Astrocyte of the hippocampus (primary cell): ENCODE measurements at places on chromosomes 2 and 18.

DNA sequence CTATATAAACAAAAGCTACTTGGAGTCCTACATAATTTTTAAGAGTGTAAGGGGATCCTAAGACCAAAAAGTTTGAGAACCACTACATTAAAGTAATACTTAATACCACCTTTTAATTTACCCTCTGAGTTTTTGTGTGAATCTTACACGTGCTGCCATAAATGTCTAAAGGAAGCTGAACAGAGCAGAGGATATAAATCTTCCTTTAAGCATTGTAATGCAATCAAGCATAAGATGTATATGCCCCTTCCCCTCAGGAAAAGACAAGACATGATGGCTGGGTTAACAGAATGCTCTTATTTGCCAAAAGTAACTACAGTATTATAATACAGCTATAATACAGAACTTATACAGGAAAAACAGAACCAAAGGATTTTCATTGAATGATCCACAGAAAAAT lies 2.9 kb downstream of the ESCO1 start:
- DNase-seq, result no peak

- no peak for DNase-seq
These were observed 204.7 kb upstream of the ITGA4 start for GRCh38 chr2:181252262-181253148.

DNA sequence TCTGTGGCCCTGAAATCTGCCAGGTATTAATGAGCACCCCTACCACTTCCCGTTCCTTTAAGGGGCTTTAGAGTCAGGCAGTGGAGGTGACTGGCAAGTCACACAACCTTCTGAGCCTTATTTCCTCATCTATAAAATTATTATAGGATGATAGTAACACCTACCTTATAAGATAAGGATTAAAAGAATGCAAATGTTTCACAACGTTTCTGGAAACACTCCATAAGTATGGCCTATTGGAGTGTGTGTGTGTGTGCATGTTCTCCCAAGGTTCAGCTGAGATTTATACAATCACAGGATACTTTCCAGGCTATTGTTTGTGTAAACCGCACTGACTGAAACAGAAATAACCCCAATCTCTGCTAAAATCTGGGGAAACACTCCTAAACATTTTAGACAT lies 176.0 kb downstream of the PDE11A start:
- no peak for DNase-seq

DNA sequence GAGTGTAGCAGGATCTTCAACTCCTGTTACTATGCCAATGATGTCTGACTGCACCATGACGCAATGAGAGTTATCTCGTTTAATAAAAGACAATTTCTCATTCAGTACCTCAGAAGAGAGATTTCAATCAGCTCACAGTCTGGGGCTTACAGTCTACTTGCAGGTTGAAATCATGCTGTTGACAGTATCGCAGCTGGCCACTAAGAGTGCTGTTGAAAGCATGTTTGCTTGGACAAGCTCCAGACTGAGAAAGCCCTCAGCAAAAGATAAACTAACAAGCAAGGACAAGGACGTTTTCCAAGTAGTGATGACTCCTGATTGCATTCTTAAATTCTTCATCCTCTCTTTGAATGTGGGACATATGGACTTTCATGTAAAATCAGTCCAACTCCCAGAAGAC lies 145.2 kb upstream of the SYT4 start:
- peak; percentile 49 for DNase-seq

GRCh38 chr2:23425338-23425871 lies 40.4 kb downstream of the KLHL29 start:
- no peak for DNase-seq

DNA sequence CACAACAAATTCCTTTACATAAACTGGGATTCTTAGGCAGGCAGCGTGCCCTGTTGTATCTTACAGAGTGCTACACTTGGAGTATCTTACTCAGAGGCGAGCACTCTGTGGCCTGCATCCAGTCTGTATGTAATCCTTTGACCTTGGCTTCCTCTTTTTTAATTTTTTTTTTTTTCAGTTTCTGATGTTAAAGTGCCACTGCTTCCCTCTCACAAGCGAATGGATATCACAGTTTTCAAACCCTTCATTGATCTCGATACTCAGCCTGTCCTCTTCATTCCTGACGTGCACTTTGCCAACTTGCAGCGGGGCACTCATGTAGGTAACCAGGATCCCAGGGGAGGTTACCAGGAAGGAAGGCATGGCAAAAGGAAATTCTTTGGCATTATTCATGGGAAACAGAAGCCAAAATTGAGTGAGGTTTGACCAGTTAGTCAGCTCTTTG lies 40.4 kb downstream of the GRHL1 start:
- no peak for DNase-seq

GRCh38 chr2:102114851-102115497 lies 27.6 kb upstream of the IL1R1 start:
- DNase-seq, result peak; percentile 93

DNA sequence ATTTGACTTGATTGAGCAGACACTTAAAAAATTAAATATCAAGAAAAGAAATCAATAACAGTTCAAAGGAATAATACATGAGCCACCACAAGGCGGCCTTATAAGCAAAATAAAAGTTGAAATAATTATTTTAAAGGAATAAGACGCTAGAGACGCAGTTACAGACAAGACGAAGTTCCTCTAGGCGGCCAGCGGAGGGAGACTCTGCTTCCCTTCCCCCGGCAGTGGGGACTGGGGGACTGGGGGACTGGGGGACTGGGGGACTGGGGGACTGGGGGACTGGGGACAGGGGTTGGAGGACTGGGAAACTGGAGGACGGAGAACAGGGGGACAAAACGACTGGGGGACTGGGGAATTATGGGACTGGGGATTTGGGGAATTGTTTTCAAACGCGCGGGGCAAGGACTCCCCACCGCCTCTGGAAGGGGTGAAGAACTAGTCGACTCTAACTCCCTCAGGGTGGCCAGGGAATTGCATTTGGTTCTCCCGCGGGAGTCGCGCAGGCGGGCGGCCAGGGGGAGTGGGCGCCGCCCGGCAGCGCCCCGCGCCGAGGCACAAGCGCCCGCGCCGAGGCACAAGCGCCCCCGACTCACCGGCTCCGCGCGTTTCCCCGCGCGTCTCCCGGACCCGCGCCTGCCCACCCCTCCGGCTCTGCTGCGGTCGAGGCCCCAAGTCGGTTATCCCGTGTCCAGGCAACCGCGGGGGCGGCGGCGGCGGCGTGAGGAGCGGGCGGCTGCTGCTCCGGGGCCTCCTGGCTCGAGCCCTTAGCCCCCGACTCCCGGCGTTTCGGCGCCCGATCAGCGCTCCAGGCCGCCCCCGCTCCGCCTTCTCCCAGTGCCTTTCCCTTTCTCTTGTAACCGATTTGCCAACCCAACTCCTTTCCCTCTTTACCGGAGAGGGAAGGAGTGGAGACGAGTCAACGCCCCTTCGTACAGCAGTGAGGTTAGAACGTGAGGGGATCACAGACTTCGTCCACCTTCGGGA lies at the start of gene CCDC178:
TSS of gene CCDC178 (minus strand) at position 662 of the 984 bp plus-strand sequence. CDS start 28,633 bp downstream, outside the sequence.
- DNase-seq, result peak; percentile 80

DNA sequence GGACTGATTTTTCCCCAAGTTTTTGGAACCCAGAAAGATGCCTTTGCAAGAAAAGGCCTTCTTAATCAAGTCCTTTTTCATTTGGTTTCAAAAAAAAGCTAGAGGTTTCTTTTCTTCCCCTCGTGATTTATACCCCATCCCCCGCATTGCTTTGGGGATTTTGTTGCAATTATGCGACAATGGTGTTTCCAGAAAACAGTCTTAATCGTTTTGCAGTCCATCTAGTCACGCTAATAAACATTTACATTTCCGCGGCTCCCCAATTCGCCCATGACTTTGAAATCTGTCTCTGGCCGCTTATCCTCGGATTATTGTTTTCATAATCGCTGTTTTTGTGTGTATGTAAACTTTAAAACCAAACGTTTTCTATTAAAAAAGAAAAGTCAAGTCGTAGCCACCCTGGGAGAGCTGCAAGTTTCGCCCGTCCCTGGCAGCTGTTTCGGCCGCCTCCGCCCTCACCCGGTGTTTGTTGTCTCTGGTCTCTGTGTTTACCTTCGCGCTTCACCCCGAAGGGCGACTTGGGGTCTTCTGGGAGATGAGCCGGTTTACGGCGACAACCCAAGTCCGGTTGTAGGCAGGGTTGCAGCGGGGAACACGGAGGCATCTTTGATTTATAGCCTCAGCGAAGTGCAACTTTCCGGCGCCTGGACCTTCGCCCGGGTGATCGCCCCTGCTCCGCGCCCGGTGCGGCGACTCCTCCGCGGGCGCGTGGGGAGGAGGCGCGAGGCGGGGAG lies 667 bp downstream of the SP9 start:
- DNase-seq, result peak; percentile 39

DNA sequence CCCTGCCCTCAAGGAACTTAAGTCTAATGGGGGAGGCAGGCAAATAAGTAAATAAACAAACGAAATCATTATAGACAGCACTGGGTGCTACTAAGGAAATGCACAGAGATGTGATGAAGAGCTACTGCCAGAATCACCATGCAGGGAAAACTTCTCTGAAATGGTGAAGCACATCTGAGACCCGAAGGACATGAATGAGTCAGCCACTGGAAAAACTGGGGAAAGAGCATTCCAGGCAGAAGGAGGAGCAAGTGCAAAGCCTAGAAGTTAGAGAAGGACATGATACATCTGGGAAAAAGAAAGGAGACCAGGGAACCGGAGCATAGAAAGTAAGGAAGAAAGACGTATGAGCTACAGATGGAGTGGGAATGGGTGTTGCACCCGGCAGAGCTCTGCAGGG lies 56.8 kb downstream of the TGFA start:
- no peak for DNase-seq

GRCh38 chr2:63734510-63734909 lies 107.2 kb upstream of the UGP2 start:
- no peak for DNase-seq

DNA sequence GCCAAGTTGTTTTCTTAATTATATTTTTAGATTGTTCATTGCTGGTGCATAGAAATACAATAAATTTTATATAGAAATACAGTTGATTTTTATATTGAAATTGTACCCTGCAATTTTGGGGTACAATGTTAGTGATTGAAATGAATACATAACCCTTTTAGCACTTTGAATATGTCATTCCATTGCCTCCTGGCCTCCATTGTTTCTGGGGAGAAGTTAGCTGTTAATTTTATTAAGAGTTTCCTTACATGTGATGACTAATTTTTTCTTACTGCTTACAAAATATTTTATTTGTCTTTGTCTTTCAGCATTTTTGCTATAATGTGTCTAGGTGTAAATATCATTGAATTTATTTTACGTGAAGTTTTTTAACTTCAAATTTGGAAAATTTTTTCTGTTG lies 176.5 kb upstream of the DCC start:
- DNase-seq, result no peak

- no peak for DNase-seq
These were observed 112.2 kb upstream of the EPAS1 start for GRCh38 chr2:46184794-46185583.

DNA sequence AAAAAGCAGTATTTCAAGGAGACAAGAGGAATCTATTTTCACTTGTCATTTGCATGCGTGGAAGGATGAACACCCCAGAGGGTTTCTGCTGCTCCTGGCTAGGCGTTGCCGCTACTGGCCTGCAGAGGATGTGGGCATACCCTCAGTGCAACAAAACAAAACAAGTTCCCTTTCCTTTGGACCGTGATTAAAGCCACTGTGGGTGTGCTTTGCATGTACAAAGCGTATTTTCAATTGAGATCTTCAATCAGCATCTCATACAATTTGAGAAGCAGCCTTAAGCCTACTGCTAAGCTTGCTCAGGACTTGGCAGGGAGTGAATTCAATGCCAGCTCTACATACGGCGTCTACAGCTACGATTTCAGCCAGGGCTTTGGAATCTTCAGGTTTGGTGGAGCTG lies 298.4 kb downstream of the LPIN1 start:
- DNase-seq, result peak; percentile 16

DNA sequence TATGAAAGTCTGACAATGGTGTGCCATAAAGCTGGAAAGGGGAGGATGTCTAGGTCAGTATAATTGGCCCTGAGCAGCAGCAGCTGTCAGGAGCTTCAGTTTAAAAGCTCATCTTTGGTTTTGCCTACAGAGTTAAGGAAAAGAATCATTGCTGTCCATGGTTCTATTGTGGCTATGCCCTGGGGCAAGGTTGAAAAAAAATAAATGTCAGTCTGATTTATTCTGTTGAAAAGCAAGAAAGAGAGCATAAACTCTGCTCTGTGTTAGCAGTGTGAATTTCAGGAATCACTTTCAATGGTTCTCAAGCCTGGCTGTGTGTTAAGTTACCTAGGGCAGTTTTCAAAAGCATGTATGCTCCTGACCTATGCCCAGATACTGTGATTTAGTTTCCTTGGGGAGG lies 446.7 kb downstream of the SETBP1 start:
- DNase-seq, result no peak

GRCh38 chr2:178756343-178756742 lies 50.9 kb downstream of the TTN start:
- peak; percentile 2 for DNase-seq

- DNase-seq, result no peak
These were observed 24.7 kb upstream of the ALLC start for GRCh38 chr2:3633089-3633981.

DNA sequence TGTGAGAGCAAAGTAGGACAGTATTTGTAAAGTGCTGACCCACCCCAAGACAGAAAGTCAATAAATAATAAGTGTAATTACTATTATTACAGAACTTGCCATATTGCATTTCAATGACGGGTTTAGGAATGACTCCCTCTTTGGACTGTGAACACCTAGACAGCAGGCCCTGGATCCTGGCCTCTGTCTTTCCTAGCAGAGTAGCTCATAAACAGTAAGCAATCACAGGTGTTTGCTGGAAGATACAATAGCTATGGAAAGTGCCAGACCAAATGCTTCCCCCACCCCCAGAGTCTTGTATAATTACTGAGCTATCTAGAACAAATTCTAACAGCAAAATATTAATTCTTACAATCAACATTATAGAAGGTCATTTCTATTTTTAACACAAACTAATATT lies 20.1 kb upstream of the MYO1B start:
- no peak for DNase-seq

DNA sequence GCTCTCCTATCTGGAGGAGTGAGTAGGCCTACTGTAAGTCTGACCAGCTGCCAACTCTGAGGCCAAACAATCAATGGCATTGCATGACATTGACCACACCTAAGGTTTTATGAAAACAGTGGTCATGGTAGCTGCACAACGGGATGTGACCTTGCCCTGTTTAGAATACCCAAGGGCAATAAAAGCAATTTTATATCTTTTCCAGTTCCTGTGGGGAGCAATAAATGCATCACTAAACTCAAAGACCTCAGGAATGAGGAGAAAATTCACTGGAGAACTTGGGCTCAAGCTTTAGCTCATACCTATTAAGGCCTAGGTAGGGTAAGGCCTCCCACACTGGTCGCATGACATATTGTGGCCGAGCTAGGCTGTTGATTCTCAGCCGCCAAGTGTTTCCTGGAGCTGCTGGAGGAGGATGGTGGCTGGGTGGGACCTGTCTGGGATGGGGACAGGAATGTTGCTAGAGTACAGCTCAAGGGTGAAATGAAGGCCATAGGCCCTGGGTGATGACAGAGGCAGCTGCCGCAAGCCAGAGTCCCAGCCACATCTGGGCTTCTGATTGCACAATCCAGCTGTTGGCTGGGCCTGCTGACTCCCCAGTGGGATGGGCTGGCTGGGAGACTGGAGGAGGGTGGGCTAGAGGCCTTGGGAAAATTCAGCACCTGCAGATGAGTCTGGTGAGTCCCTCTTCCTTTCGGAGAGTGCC lies 313.7 kb downstream of the CYP26B1 start:
- no peak for DNase-seq

- peak; percentile 84 for DNase-seq
These were observed 45.2 kb downstream of the NCK2 start for GRCh38 chr2:105789745-105790460.

GRCh38 chr2:188024811-188025210 lies 266.9 kb upstream of the GULP1 start:
- DNase-seq, result no peak

- no peak for DNase-seq
These were observed 114.7 kb downstream of the GALNT14 start for GRCh38 chr2:31023541-31023940.
